ENCODE measurements at places on chromosomes 12 and 14. TPM values are rescaled to one million over a fixed set of nuclear protein-coding genes. Genes with fewer than 3 reads are reported as not detected.

KIF26A gene
- total RNA-seq, result 17.8 TPM

CCDC91 gene
- 76.4 TPM for total RNA-seq

PTGER2 gene
- total RNA-seq, result not detected

POTEM gene
- not detected for total RNA-seq

CLMN gene
- total RNA-seq, result 3.1 TPM

PAPOLA gene
- total RNA-seq, result 321 TPM

OLR1 gene
- 3.4 TPM for total RNA-seq

CIDEB gene
- 5.6 TPM for total RNA-seq

KRT82 gene
- not detected for total RNA-seq

KCNC2 gene
- 19.7 TPM for total RNA-seq

TMEM63C gene
- total RNA-seq, result 21.6 TPM

COX8C gene
- total RNA-seq, result not detected

GRIN2B gene
- 243 TPM for total RNA-seq

All from parietal lobe (tissue), 2 donors.